ENCODE measurements at places on chromosomes 7 and 10.

DNA sequence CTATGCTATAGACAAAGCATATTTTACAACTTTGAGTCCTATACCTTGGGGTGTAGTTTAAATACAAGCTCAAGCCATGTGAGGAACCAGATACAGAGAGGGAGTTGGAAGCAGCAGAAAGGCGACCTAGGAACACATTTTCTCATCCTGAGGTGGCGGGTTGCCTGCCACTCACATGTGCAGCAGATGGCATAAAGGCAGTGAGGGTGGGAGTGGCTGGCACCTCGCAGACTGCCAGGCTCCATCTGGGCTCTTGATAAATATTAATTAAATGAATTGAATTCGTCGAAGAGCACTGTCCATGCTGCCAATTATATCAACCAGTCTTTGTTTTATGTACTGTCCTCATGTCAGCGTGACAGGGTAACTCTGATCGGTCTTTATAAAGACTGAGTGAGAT lies 79.0 kb upstream of the SEMA3C start:
- DNase-seq, result no peak

DNA sequence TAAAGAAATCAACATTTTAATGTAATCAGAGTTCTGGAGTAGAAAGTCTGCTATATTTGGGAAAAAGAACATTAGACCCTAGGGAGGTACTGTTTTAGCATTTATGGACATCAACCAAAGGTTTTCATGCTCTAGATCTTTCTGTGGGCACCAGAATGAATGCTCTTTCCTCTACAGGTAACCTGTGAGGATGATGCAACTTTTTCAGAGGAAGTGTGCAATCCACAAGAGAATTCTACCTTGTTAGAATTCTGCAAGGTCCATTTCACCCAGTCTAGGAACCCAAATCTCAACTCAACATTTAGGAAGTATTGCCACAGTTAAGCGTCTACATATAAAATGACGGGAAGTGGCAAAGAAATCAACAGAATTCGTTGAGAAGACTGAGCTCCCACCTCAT lies 139.9 kb upstream of the FAM171A1 start:
- no peak for DNase-seq

GRCh38 chr7:156386097-156386496 lies 254.5 kb upstream of the RNF32 start:
- no peak for DNase-seq

GRCh38 chr10:25498645-25499044 lies 323.8 kb downstream of the GPR158 start:
- DNase-seq, result no peak

- DNase-seq, result no peak
Measured at GRCh38 chr7:128903621-128904361, 6.7 kb downstream of the KCP start.

DNA sequence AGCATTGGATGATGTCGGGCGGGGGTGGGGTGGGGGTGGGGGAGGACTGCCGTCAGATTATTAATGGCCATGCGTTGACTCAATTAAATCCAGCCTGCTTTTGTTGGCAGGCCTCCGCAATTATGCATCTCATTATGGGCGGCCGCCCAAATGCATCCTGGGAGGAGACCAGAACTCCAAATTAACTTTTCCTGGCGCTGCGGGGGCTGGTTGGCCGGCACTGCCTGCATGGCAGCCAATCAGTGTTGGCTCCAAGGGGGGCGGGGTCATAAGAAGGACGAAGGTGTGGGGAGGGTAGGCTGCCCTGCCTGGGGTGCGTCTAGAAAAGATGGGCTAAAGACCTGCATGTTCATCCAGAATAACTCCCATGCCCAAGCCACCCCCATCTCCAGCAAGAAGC lies 83.9 kb upstream of the PAX2 start:
- DNase-seq, result no peak

DNA sequence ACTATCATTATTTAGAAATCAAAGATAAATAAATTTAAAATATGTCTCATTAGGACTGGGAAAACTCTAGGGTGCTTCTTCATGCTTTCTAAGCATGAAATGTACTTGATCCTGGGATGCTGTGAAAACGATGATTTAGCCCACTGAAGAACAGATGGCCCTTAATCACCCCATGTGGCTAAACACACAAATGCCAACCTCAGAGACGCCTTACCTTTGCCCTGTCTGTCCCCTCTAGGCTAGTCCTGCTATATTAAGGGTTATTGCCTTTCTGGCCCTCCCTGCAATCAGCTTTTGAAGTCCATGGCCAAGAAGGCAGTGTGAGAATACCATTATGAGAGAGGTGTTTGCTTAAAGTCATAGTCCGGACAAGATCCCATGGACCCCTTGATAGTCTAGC lies 217.2 kb downstream of the TWIST1 start:
- no peak for DNase-seq

- no peak for DNase-seq
Measured at GRCh38 chr7:88635149-88635548, 124.4 kb upstream of the ZNF804B start.

DNA sequence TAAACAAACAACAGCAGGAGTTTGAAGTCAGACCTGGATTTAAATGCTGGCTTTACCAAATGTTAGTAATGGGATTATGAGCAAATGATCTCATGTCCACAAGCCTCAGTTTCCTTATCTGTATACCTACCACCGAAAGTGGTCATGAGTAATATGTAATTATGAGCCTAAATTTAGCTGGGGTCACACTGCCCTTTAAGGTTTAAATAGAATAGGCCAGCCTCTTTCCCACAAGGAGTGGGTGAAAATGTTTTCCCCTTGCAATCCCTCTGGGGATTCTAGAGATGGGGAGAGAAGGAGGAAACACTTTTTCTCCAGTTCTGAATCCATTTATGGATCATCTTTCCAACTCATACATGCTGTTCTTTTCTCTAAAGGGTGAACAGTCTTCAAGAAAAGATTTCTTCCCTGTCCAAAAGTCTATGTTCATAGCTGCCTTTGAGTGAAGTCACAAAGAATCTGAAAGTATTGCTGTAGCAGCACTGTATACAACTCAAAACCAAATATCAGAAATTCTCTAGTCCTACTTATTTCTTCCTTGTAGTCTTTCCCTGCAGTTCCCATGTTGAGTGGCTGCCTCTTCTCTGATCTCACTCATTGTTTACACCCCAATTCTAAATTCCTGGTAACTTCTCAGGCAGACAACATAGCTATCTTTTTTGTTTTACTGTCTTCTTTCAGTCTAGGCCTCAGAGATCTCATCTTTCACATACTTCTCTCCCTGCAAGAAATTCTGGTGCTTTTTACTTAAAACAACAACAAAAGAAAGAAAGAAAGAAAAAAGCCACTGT lies 7.4 kb upstream of the TSPAN12 start:
- DNase-seq, result no peak

GRCh38 chr7:28921822-28922221 lies 36.3 kb downstream of the TRIL start:
- DNase-seq, result no peak

- no peak for DNase-seq
Measured at GRCh38 chr7:106356-106755, 86.0 kb upstream of the FAM20C start.

DNA sequence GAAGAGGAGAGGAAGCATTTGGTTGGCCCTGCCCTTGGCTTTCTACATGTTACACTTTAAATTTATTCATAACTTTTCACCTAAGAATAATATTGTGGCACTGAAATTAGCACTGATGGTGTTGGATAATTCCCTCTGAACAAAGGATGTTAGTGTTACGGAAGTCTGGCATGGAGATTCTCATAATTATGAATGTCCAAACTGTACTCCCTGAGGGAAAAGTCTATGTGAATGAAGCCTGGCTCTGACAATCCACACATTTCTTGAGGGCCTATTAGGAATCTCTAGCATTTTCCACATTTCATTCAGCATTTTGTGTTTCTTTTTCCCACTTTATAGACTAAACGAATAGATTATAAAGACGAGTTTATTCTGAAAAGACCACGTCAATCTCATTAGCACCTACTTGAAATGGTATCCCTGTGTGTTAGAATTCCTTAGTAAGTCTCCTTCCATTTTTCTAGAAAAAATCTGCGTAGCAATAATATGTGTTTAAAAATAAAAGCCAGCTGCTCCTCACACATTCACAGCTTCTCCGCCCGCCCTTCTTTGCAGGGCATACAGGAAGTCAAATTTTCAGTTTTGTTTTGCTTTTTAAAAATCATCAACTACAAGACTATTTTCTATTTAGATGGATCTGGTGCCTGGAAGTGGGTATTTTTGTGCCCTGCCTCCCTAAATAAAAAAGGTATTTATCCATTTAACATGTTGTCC lies 131.8 kb upstream of the PALS2 start:
- DNase-seq, result no peak

- no peak for DNase-seq
Measured at GRCh38 chr7:132257253-132257652, 319.0 kb downstream of the PLXNA4 start.

- no peak for DNase-seq
Measured at GRCh38 chr10:91043173-91043910, 122.5 kb upstream of the ANKRD1 start.

GRCh38 chr10:43384252-43385221 lies 13.1 kb downstream of the FXYD4 start:
- DNase-seq, result peak; percentile 35

DNA sequence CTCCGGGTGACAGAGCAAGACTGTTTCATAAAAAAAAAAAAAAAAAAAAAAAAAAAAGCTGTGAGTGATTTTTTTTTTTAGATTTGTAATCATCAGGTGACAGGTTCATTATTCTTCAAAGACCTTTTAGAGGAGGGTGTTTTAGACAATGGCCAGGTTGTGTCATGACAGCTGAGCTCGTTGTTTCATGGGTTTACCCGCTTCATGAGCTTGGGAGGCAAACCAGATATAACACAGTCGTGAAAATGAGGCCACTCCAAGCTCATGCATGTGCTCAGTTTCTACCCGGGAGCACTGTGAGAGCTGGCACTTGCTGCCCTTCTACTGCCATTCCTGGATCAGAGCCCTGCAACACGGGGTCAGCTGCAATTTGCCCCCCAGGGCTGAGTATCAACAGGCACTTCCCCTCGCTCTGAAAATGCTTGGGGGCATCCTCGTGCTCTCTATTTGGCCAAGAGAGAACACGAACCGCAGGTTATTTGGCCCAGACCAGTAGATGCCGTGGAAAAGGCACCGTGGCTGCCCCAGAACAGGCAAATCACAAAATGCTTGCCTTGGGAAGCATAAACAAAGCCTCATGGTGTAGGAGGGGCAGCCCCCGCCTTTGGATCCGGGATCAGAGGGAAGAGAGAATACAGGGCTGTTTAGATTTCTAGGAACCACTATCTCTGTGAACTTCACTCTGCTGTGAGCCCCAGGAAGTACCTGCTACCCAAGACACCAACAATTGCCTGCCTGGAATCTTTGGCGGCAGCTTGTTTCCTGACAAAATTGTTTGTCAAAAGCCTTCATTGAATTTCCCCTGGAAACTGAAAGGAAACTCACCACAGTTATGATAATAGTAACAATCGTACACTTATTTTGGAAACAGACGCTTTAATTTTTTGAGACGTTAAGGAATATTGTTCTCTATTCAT lies 371.0 kb downstream of the FRMD4A start:
- no peak for DNase-seq

GRCh38 chr10:99612167-99612831 lies 7.9 kb downstream of the SLC25A28 start:
- DNase-seq, result no peak

DNA sequence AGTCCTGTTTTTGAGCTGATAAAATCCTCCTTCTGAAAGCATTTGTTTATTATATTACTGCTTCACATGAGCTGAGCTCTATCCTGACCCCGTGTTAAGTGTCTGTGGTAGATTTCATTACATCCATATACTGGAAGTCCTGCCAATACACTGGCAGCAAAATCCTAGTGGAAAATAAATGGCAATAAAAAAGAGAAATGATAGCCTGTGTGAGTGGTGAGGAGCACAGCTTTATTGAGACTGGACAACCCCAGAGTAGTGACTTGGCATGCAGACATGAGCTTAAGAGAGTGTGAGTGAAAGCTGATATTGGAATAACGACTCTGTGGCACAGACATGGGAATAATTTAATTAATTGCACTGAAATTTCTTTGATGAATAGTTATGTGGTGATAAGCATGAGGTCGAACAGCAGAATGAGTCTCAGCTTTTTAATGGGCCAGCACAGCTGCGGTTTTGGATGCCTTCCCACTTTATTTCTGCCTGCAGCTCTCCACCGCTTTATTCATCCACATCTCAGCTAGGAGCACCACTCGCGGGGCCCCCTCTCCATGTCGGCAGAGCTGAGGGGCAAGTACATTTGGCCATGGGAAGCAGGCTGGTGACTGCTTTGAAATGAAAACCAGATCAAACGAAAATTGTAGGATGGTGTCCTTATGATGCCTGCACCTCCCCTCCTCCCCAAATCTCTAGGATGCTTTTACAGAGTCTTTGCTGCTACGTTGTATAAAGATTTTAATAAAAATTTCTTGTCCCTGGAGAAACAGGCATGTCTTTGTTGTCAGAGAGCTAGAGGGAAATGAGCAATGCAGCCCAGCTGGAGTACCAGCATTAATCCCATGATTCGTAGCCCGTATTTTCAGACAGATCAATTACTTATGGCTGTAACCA lies 494.3 kb downstream of the AUTS2 start:
- no peak for DNase-seq

DNA sequence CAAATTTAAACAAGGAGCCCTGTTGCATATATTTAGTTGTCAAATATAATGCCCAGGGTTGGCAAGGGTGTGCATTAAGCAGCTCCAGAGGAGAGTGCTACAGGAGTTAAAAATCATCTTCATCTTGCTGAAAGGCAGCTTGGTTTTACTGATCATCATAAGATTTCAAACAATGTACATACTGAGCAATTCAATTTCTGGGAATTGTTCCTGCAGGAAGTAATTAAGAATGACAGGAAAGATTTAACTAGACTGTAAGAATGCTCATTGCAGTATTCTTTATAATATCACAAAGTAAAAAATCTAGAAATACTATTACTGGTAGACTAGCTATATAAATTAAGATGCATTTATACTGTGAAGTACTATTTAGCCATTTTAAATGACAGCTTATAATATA lies 153.6 kb downstream of the DYNC1I1 start:
- no peak for DNase-seq

- DNase-seq, result no peak
Measured at GRCh38 chr10:110529596-110530011, 31.9 kb downstream of the DUSP5 start.

DNA sequence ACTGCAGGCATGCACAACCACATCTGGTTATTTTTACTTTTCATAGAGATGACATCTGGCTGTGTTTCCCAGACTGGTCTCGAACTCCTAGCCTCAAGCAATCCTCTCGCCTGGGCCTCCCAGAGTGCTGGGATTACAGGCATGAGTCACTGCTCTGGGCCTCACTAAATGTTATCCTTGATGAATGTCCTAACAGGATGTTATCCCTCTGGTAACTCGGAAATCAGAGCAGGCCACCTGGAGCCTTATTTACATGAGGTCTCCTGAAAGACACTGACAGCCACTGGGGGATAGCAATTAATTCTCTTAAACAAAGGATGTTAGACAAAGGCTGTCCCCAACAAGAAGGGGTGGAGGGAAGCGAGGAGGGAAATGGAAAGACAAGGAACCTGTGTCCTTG lies 4.5 kb upstream of the ZNF438 start:
- DNase-seq, result no peak

DNA sequence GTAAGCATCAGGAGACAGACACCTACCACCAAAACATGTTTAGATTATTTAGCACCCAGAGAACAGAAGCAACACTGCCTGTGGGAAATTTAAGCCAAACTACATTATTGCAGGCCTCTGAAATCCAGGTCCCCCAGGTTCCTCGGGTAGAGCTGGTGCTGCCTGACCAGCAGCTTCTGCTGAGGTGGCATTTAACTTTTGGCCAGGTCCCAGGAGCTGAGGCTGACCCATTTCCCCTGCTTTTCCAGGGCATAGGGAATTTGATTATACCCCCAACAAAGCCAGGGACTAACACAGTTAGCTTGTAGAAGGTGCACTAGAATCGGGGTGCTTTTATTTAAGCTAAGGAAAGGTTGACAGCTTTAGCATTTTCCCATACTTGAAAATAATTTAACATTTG lies 4.7 kb downstream of the LRRC4 start:
- no peak for DNase-seq
